ENCODE measurements at places on chromosomes 6 and 20.

DNA sequence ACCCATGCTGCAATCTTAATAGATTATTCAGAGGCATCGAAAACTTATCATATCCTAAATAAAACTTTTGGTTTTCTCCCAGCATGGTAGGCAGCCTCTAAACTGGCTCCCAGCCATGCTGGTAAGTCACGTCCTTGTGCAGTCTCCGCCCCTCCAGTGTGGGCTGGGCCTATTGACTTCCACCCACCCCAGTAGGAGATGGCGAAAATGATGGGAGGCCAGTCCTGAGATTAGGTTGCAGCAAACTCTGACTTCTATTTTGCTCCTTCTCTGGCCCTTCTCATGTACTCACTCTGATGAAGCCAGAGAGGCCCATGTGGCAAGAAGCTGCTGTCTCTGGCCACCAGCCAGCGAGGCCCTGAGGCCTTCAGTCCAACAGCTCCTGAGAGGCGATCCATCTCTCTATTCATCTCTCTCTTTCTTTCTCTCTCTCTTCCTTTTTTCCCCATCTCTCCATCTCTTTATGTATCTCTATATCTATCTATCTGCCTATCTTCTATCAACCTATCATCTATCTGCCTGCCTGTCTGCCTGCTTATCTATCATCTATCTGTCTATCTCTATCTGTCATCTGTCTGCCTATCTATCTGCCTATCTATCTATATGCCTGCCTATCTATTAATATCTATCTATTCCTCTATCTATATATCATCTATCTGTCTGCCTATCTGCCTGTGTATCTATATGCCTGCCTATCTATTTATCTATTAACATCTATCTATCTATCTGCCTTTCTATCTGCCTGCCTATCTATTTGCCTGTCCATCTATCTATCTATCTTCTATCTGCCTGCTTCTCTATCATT is 52.7 kb upstream of the STX16 start:
- no peak for DNase-seq

DNA sequence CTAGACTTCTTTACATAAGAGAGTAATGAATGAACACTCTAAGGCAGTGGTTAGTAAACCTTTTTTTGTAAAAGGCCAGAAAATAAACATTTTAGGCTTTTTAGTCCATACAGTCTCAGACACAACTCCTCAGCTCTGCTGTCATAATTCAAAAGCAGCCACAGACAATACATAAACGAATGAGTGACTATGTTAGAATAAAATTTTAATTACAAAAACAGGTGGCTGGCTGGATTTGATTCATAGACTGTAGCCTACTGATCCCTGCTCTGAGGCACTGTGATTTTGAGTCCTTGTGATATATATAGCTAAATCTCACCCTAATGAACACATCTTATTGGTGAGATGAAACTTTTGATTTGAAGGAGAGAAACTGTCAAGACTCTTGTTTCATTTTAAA is 155.1 kb downstream of the AIG1 start:
- DNase-seq: no peak

DNA sequence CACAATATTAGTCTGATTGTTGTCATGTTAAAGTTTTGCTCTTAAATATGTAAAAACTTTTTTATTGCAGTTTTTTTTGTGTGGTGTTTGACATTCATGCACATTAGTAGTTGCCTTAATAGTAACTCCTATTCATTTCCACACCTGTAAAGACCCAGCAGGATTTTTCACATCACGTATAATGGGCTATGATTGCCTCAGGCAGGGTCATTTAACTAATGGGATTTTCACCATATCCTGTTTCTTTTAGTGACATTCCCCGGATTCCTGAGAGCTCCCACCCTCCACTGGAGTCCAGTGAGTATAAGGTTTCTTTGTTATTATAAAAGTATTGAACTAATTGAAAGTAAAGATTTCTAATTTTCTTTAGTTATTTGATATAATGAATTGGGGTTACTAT is 359.2 kb downstream of the RIMS1 start:
- no peak for DNase-seq

GRCh38 chr20:1215386-1216170 is 10.3 kb upstream of the RAD21L1 start:
- DNase-seq: peak; percentile 33

DNA sequence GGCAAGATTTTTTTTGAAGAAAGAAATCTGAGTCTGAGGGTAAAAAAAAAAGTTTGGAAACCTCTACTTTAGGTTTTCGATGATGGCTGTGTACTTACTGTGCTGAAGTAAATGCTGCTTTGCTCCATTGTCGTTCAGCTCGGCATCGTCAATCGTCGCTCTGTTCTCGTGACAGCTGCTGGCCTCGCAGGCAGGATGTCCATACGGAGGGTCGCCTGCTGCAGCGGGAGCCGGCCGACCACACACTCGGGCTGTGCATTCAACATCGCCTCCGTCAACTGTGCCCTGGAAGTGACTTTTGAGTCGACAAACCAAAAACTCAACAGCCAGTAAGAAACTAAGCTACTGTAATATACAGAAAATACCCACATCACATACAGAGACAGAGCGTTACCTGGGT is 53.1 kb upstream of the SMOC2 start:
- DNase-seq: no peak

GRCh38 chr20:63819224-63819921 is 11.7 kb downstream of the ZBTB46 start:
- no peak for DNase-seq

- no peak for DNase-seq
Measured at GRCh38 chr6:41975276-41975675, 33.7 kb upstream of the CCND3 start.

GRCh38 chr20:39795401-39796272 is 833.5 kb downstream of the DHX35 start:
- no peak for DNase-seq

GRCh38 chr6:2187826-2188225 is 57.6 kb downstream of the GMDS start:
- no peak for DNase-seq

GRCh38 chr20:59333951-59334350 is 33.5 kb downstream of the EDN3 start:
- no peak for DNase-seq

GRCh38 chr20:61260905-61261304 is 8.8 kb downstream of the CDH4 start:
- no peak for DNase-seq

DNA sequence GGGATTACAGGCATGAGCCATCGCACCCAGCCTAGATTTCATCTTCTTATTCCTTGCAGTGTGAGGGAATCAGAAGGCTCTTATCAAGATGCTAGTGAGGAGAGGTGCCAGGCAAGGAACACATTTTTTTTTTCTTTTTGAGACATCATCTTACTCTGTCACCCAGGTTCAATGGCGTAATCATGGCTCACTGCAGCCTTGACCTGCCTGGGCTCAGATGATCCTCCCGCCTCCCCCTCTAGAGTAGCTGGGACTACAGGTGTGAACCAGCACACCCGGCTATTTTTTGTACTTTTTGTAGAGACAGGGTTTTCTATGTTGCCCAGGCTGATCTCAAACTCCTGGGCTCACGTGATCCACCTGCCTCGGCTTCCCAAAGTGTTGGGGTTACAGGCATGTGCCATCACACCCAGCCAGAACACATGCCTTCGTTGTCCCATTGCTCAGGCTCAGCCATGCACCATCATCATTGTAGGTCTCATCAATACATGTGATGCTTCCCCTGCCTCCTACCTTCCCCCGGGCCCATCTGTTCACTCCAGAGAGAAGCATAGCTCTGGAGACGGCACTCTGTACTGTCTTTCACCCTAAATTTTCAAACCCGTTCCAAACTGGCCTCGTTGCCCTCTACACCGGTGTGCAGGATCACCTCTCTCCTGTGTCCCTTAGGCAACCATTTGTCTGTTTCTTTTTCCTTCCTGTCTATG is 10.1 kb downstream of the FLOT1 start:
- no peak for DNase-seq

DNA sequence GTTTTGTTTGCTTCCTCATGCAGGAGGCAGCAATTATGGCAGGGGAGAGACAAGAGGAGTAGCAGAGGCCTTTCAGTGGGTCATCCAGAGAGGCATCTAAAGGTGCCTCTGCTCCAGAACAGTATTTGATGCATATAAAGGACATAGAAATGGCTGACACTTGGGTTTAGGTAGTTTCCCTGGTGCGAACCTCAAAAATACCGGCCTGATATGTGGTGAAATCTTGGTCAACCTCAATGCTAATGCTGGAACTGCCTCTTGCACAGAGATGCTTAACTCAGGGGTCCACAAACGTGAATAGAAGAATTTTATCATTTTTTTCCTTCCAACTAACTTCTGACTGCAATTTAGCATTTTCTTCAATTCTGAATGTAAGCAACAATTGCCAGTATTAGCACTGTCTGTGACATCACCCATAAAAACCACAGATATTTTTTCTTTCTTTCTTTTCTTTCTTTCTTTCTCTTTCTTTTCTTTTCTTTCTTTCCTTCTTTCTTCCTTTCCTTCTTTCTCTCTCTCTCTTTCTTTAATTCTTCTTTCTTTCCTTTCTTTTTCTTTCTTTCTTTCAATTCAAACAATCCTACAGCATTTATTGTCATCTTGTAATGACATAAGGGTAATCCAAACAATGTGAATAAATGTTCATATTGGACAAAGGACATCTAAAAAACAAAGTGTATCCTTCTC is 180.0 kb upstream of the UST start:
- DNase-seq: no peak

DNA sequence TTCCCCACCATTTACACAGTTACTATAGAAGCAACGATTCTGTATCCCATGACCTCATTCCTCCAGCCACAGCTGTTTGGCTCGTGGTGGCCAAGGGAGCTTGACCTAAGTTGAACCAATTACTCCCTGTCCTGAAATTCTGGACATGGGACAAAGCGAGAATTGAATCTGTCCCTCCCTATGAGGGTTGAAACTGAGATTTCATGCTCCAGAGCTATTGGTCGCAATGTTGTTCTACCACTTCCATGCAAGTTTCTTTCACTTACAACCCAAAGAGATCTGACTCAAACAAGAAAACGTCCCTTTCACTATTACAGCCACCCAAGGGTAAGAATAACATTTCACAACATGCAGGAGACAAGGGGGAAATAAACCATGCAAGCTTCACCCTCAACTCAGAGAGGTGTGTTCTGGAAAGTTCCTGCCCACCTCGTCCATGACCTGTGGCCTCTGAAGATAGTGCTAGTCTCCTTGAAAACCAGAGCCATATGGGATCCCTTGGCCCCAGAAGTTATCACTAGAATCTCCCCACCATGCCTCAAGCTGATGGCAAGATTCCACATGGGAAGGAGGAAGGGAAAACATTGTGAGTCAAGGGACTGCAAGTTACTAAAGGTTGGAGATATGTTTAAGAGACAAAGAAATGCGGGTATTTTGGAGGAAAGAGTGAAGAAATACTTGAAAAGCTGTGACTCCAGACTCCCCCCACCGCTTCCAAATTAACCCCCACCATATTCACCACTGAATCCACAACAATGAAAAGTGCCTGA is 74.5 kb upstream of the SRSF6 start:
- no peak for DNase-seq

GRCh38 chr20:39289831-39290230 is 327.7 kb downstream of the DHX35 start:
- no peak for DNase-seq

GRCh38 chr6:36154286-36154685 is 24.0 kb downstream of the MAPK13 start:
- no peak for DNase-seq

- DNase-seq: no peak
Measured at GRCh38 chr6:142482249-142482648, 180.4 kb downstream of the ADGRG6 start.

- DNase-seq: no peak
Measured at GRCh38 chr20:63932606-63933160, 23.5 kb downstream of the UCKL1 start.

GRCh38 chr6:81204731-81205130 is 547.8 kb downstream of the TENT5A start:
- DNase-seq: no peak

DNA sequence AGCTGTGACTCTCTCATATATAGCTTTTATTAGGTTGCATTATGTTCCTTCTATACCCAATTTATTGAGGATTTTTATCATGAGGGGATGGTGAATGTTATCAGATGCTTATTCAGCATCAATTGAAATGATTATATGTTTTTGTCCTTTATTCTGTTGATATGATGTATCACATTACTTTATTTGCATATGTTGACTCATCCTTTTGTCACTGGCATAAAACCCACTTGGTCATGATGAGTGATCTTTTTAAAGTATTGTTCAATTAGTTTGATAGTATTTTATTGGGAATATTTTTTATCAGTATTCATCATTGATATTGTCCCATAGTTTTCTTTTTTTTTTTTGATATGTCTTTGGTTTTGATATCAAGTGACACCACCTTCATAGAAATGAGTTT is 529.9 kb downstream of the MMUT start:
- no peak for DNase-seq

- no peak for DNase-seq
Measured at GRCh38 chr6:42279966-42280629, 62.4 kb upstream of the MRPS10 start.

DNA sequence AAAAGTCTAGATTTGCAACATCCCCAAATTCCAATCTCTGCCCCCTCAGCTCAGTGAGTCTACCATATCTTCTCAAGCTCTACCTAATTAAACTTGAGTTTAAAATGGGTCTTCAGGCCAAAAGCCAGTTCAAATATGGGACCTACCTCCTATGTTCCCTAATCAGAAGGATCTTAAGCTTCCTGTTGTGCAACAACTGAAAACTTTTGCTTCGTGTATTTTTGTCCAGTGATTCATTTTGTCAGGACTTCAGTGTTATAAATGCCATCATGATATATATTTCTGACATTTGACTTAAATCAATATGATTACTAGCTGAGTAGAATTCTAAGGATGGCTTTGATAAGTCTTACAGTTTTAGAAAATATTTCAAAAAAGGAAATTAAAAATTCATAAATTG is 622.6 kb upstream of the PTCHD4 start:
- no peak for DNase-seq

GRCh38 chr6:44061375-44062104 is 65.7 kb downstream of the MRPL14 start:
- no peak for DNase-seq

GRCh38 chr20:34024723-34025351 is 31.1 kb downstream of the RALY start:
- no peak for DNase-seq

All from liver (tissue), 10 donors.